ENCODE measurements at places on chromosomes 1 and 21.

GRCh38 chr1:55679971-55680370 is 464.8 kb upstream of the USP24 start:
- no peak for DNase-seq

GRCh38 chr21:28256837-28257236 is 735.8 kb downstream of the LTN1 start:
- no peak for DNase-seq

GRCh38 chr1:33996281-33996680 is 132.4 kb downstream of the HMGB4 start:
- no peak for DNase-seq

- no peak for DNase-seq
Observed at GRCh38 chr1:27400963-27401341, 8.5 kb downstream of the GPR3 start.

DNA sequence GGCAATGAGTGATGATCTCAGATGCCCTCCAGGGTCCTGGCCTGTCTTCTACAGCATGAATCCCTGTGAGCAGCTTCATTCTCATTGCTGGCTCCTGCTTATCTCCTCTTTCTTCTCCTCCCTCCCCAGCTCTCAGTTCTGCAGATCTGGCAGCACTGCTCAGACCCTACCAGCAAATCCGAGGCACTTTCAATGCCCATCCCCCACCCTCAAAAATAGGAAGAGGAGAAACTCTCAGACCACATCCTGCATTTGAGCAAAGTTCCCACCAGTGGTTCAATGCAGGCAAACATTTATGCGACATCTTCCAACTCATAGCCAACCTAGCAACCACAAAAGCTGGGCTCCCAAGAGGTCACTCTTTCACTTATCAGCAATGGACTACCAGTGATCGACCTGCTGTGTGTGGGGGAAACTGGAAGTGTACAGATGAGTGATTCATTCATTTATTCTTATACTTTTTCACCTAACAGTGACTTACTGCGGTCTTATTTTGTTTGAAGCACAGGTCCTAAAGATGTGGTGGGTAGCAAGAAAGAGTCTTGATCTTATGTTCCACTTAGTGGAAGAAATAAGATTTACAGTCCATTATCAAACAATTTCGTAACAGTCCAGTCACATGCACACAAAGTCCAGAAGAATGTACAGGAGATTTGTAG is 5.8 kb upstream of the CHI3L2 start:
- no peak for DNase-seq

DNA sequence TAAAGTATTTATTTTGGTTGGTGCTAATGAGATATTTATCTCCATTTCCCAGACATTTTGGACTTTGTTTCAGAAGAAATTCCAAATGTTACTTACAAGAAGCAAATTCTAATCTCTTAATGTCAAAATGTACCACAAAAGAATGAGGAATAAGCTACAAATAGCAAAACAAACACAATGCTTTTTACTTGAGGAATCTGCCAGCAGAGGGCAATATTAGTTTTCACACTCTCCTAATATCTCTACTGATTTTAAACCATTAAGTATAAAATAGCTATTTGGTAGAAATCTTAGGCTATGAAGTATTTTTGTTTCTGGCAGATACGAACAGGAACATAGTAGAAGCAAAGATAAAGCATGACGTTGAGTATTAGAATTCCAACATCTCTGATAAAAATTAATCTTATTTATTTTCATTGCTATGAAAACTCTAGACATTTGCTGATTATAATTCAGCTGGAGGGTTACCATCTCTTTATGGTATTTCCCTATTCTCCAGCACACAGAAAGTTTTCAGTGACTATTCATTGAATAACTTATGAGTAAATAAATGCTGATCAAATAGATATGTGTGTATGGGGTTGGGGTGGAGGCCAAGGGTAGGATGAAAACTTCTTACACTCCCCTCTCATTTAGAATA is 13.4 kb upstream of the HMCN1 start:
- DNase-seq = no peak

DNA sequence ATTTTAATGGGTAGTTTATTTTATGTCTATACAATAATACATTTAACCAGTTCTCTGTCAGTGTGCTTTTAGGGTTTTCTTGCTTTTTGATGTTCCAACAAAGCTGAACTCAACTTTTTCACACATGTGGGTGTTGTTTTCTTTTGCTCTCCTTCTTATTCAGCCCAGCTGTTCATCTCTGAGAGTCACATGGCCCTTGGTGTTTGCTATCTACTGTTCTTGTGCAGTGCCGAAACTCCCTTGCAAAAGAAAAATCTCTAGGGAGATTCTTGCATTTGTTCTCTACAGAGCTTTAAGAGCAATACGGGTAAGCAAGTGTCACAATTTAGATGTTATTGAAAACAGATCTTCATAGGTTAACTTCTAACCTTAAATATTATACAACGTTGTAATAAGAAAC is 281.1 kb upstream of the CXADR start:
- no peak for DNase-seq

DNA sequence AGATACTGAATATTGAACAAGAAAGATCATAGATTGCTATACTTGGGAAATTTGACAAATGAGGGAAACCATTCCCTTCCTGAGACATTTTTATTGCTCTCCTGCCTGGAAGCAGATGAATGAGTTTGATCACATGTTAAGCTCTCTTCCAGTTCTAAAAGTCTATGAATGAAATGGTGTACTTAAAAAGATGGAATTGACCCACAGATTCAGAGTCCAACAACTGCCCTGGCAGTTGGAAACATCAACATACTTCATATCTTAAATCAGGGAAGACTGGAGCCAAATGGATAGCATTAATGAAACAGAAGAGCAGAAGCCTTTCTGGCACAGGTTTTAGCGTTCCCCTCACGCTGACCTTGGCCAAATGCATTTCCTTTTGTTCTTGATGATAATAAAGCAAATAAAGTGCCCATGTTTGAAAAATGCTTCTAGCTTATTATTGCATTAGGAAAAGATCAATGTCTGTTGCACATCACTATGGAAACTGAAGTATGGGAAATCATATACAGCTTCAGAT is 142.6 kb downstream of the ESRRG start:
- no peak for DNase-seq

- no peak for DNase-seq
Observed at GRCh38 chr1:31703431-31704270, at the start of gene COL16A1. COL16A1 (minus strand) TSS chr1:31704017; CDS start chr1:31702193, 1,824 bp downstream.

DNA sequence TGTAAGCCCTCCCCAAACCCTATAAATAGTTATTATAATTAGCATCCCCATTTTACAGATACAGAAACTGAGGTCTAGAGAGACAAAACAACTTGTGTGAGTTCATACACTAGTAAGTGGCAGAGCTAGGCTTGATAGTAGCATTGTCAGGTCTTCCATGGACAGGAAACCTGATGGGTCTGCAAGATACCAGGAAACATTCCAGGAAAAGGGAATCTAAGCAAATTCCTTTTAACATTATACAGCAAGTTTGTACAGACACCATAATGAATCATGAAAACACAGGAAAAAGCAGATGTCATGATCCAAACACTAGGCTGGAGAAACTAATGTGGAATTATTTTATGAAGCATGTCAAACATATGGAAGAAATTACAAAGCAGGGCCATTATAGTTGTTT is 89.1 kb upstream of the KCNK2 start:
- no peak for DNase-seq

DNA sequence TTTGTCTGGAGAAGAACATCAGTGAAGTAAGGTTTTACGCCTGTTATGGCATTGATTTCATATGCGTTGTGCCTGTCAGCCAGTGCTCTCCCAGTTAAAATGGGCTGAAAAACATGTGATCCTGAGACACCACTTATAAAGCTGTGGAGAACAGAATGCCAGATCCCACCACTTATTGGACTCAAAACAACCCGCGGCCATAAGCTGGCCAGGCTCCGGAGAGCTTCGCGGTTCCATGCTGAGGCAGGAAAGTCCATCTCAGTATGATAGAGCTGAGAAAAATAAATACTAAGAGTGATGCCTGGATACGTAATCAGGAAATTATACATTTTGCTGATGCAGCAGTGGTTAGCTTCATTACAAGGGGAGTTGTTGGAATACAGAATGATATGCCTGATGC is 5.1 kb downstream of the APOBEC4 start:
- no peak for DNase-seq
